AG10803 (cell line): ENCODE measurements at places on chromosomes 2 and 18.
A peak's percentile ranks its signal among the peaks of the same experiment; 100 is the strongest.

DNA sequence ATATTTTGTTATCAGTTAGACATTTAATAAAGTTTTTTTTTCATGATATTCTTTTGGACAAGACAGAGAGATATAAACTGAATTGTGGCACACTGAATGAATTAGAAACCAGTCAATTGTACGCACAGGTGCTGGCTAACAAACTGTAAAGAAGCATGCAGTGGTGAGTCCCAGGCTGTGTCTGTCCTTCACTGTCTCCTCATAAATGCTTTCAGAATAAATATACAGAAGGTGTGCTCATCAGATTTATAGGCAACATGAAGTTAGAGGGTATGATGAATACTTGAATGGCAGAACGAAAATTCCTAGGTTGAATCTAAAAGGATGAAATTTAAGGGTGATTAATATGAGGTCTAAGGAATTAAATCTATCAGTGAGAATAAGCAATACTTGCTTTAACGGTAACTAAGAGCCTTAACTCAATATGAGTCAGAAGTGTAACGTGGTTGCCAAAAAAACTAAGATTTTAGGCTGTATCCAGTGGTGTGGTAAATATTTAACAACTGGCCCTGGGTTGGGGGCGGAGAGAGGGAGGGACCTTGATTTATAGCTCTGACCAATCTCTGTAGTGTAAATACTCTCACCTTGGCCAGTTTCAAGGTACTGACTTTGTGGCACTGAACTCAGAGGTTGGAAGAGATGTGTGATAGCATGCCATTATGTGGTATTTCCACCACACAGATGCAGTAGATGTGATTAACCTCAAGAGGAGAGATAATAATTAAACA is 41.9 kb upstream of the AAK1 start:
- DNase-seq, result no peak

- no peak for DNase-seq
These were observed 68.8 kb downstream of the ADI1 start for GRCh38 chr2:3450385-3451010.

DNA sequence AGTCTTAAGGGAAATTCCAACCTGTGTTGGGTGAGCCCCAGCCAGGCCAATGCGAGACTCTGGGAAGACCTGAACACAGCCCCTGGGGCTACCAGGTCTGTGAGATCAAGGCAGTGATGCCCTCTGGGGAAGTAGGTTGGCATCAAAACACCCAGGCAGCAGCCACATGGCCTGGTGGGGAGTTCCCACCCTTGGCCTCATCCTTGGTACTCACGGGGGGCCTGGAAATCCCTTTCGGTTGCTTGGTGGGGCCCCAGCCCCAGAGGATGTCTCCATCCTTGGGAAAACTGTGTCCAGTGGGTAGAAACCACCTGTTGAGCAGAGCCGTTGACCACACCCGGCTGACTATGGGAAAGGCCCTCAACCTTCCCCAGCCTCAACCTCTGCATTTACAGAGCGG is 56.0 kb upstream of the PXDN start:
- DNase-seq, result no peak

GRCh38 chr2:86433137-86433536 is 8.0 kb upstream of the KDM3A start:
- no peak for DNase-seq

- no peak for DNase-seq
These were observed 497.2 kb downstream of the THSD7B start for GRCh38 chr2:137262594-137262993.

- DNase-seq, result no peak
These were observed 102.6 kb upstream of the LPIN2 start for GRCh38 chr18:3115447-3116030.

DNA sequence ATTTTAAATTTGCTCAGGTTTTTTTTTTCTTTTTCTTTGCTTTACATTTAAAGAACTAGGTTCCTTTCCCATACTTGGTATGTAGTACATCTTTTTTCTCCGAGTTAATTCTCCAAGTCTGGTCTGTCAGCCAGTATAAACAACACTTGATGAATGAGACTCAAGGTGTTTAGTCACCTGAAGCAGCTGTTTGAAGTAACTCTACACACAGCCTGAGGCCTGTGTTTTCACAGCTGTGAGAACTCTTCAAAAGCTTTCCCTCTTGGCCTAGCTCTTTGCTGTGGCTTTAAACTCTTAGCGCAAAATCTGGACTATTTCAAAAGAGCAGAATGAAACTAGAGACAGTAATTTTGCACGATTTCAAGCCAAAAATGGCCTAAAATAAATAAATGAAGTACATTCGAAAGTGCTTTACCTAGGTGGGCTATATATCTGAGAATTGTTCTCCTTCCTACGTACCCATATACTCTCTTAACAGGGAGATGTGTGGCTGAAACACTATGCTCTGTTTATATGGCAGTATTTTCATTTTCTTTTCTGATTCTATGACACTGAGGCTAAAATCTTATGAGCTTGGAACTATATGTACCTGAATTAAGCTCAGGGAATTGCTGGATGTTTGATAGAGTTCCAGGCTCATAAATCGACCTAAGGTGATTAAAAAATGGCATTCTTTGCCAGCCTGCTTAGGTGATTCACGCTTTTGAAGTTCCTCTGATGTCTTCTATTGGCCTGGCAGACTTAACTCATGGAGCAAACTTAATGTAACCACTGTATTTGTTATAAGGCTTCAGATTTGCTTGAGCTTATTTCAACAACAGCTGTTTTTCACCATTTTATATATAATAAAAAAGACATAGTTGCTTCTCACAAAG is 1044.1 kb upstream of the ZEB2 start:
- DNase-seq, result no peak

- peak; percentile 20 for DNase-seq
These were observed 164.1 kb upstream of the GATA6 start for GRCh38 chr18:22005191-22005841.

- DNase-seq, result no peak
These were observed 44.1 kb downstream of the EVA1A start for GRCh38 chr2:75516378-75517360.

DNA sequence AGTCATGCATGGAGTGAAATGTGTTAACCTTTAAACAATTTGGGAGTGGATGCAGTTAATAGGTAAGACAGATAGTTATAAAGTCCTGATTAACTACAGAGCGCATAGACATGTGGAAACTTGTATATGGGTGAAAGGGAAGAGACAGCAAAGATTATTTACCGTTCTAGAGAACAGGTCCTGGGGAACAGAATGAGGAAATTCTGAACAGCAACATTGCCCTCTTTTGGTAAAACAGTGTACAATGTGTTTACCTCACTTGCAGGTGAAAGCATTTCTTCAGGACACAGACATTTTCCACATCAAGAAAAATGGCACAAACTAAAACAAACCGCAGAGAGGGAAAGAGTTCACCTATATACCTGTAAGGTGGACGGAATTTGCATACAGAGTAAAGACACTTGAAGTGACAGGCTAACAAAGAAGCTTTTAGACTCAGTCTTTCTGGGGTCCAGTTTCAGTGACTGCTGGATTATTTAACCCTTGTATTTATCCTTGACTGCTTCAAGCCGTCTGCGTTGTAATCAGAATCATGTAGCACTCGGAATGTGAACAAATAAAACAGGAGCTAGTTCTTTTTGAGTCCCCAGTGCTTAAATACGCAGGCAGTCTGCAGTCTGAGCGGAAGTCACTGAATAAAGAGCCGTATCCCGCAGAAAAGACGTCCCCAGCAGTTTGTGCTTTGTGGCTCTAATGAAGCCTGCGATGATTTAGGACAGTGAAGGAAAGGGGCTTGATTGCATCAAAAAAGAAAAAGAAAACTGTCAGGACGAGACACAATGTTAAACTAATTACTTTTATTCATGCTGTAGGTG is 364.8 kb upstream of the GALNT5 start:
- DNase-seq, result peak; percentile 13

- no peak for DNase-seq
These were observed 90.4 kb upstream of the KYNU start for GRCh38 chr2:142786918-142787702.

DNA sequence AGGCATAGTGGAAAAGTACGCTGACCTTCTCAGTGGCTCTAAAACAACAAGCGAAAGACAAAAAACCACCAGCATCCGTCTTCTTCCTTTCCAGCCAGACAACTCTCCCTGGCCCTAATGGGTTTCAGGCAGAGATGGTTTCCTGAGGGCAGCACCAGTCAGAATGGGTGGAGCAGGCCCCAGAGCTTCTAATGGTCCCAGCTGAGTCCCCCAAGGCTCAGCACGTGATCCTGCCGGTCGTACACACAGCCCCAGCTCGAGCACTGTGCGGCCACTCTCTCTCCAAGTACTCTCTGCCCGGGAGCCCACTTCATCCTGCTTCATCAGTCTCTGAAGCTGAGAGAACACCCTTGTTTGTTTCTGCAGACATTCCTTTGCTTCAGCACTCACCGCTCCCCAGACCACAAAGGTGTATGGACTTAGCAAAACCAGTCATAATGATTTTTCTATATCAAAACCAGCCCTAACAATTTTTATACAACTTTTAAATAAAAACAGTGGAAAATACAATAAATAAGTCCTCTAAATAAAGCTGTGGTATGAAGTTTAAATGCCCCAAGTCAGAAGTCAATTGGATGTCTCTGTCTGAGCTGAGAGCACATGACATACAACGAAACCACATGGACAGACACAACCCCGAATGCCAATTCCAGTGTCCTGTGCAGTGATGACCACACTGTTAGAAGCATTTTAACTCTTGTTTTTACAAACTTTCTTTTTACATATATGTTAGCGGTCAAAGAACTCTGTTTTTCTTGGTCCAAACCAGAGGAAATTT is 63.9 kb downstream of the PARD6G start:
- DNase-seq, result no peak

DNA sequence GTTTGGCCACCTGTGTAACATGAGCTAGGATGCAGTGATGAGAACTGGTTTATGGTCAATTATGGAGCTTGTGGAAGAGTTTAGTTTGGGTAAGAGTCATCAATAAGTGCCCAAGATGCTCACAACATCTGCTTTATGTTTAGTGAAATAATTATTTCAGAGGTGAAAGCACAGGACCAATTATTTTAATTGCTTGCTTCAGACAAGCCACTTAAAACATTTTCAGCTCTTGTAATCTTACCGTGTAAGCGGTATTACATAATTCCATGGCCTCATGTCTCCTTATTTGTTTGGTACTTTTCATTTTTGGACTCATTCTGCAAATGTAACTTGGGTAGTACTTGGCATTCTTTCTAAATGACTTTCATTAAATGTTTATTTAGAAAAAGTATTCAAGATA is 5.4 kb downstream of the B3GNT2 start:
- peak; percentile 45 for DNase-seq

DNA sequence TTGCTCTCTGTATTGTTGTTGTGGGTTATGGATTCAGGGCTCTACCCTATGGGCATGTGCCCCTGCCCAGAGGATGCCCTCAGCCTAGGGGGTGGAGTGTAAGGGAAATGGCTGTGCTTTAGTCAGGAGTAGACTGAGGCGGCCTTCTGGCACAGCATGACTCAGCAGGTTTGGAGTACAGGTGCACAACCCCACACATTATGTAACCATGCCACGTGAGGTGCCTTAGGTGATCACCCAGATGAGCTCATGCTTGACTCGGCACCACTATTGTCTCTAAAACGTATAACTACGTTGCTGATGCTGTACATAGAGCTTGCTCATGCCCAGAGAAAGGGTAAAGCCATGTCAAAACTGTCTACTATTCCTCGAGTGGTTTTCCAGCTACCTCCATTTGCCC is 48.3 kb upstream of the ZC3H15 start:
- no peak for DNase-seq

DNA sequence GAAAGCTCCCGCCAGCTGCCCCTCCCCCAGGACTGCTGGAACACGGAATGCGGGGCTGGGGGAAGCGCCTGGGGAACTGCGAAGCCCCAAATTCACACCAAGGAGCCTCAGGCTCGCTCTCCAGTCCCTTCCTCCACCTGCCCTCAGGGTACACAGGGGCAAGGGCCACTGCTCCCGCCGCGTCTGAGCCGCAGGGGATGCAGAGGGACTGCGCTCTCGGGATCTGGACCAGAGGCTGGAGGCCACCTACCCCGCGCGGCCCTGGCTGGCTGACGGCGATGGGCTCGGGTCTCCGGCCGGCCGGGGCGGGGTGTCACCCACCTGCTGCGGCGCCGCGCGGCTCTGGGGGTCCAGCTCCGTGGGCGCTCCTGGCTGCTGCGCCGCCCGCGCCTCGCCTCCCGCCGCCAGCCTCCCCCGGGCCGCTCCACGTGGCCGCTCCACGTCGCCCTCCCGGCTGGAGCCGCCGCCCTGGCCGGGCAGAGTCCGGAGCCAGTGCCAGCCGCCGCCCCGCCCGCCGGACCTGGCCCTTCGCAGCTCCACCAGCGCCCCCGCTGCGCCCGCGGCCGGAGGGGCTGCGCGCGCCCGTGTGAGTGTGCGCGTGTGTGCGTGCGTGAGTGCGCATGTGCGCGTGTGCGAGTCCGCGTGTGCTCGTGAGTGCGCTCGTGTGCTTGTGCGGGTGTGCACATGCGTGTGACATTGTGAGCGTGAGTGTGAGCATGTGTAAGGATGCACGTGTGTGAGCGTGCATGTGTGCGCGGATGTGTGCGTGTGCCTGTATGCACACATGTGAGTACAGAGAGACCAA is at the start of gene CGREF1:
Gene CGREF1, minus strand, starts transcription at position 604 of the 805 bp plus-strand sequence. CDS start 14,762 bp downstream, outside the sequence.
- no peak for DNase-seq

DNA sequence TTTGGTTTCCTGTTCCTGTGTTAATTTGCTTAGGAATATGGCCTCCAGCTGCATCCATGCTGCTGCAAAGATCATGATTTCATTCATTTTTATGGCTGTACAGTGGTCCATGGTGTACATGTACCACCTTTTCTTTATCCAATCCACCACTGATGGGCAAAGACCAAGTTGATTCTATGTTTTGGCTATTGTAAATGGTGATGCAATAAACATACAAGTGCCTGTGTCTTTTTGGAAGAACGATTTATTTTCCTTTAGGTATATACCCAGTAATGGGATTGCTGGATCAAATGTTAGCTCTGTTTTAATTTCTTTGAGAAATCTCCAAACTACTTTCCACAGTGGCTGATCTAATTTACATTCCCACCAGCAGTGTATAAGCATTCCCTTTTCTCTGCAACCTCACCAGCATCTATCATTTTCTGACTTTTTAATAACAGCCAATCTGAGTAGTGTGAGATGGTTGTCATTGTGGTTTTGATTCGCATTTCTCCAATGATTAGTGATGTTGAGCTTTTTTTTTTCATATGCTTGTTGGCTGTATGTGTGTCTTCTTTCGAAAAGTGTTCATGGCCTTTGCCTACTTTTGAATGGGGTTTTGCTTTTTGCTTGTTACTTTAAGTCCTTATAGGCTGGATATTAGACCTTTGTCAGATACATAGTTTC is 19.4 kb downstream of the EXOC6B start:
- DNase-seq, result peak; percentile 18

GRCh38 chr2:130727286-130727924 is 1.5 kb upstream of the GPR148 start:
- peak; percentile 50 for DNase-seq

GRCh38 chr2:45851576-45852304 is 200.3 kb downstream of the PRKCE start:
- DNase-seq, result peak; percentile 86

- peak; percentile 29 for DNase-seq
These were observed 916 bp downstream of the CETN1 start for GRCh38 chr18:581096-581495.

- DNase-seq, result no peak
These were observed 1279.0 kb upstream of the LRRTM1 start for GRCh38 chr2:81583311-81584108.

- DNase-seq, result peak; percentile 73
These were observed 57.9 kb downstream of the SLC66A3 start for GRCh38 chr2:11213090-11213638.

- DNase-seq, result no peak
These were observed 17.7 kb downstream of the SERPINB12 start for GRCh38 chr18:63559567-63560491.

GRCh38 chr2:151239624-151240023 is 22.0 kb downstream of the RBM43 start:
- DNase-seq, result no peak
